Mesenteric fat pad (tissue), 1 donor: ENCODE measurements at places on chromosomes 7 and 10. TPM values are rescaled to one million over a fixed set of nuclear protein-coding genes. Genes with fewer than 3 reads are reported as not detected.

The GARIN1A gene
- total RNA-seq: 10.2 TPM

The FBXW4 gene
- 55.5 TPM for total RNA-seq

The SPDYE6 gene
- total RNA-seq: not detected

The CDC14C gene
- total RNA-seq: not detected

The IGFBP1 gene
- total RNA-seq: not detected

DNA sequence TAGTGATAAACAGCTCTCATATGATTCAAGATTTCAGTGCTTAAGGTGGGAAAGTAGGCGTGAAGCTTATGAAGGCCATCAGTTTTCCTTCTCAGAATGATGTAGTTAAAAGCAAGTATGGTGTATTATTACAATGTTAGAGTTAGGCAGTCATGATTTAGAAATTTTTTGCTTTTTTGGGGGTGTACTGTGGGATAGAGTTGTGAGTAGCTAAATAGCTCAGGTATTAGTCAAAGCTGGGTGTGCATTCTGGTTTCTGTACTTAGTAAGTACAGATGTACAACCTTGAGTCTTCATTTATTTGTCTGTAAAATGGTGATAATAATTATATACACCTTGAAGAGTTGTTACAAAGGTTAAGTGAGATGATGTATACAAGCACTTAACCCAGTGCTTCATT is 52.2 kb downstream of the R3HCC1L start:
- no peak for DNase-seq

DNA sequence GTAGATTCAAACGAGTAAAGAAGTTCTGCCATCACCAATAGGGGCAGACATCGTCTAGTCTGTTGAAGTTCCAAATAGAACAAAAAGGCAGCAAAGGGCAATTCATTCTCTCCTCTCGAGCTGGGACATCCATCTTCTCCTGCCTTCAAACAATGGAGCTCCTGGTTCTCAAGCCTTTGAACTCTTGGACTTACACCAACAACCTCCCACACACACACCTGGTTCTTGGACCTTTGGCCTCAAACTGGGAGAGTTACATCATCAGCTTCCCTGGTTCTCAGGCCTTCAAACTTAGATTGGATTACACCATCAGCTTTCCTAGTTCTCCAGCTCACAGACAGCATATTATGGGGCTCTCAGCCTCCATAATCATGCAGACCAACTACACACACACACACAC is 9.8 kb upstream of the GIMAP5 start:
- DNase-seq: no peak

- no peak for DNase-seq
Observed at GRCh38 chr7:47190462-47190861, 391.4 kb downstream of the TNS3 start.

DNA sequence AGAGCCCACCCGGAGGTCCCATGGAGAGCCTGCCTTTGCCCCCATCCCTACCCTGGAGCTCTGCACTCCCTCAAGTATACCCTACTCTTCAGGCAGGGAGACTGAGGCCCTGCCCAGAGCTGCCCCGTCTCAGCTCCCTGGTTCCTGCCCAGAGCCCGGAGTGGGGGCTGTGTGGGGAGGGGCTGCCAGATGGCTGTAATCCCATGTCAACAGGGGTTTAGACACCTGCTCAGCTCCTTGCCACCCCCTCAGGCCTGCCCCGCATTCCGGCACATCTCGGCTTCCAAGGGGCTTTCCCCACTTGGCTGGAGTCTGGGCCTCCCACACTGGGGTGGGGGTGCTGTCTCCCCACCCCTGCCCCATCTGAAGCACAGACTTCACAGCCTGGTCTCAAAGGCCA is 20.9 kb upstream of the LFNG start:
- DNase-seq: no peak

- no peak for DNase-seq
Observed at GRCh38 chr10:16913266-16913665, 96.0 kb upstream of the RSU1 start.

- DNase-seq: no peak
Observed at GRCh38 chr10:51076299-51076841, 2.1 kb downstream of the PRKG1 start.

GRCh38 chr7:133635541-133635940 is 382.7 kb downstream of the EXOC4 start:
- no peak for DNase-seq

DNA sequence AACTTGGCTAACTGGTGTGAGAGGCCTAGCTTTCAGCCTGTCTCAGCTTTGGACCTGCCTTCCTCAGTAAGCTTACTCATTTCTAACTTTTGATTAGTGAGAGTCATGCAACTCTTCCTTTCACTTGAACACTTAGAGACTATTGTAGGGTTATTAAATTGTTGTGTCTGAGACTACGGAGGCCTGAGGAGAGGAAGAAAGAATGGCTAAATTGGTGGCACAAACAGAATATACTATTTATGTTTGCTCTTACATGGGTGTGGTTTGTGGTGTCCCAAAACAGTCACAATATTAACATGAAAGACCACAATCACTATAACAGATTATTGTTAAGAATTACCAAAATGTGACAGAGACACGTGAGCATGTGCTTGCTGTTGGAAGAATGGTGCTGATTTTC is 82.1 kb downstream of the TRIM24 start:
- no peak for DNase-seq

DNA sequence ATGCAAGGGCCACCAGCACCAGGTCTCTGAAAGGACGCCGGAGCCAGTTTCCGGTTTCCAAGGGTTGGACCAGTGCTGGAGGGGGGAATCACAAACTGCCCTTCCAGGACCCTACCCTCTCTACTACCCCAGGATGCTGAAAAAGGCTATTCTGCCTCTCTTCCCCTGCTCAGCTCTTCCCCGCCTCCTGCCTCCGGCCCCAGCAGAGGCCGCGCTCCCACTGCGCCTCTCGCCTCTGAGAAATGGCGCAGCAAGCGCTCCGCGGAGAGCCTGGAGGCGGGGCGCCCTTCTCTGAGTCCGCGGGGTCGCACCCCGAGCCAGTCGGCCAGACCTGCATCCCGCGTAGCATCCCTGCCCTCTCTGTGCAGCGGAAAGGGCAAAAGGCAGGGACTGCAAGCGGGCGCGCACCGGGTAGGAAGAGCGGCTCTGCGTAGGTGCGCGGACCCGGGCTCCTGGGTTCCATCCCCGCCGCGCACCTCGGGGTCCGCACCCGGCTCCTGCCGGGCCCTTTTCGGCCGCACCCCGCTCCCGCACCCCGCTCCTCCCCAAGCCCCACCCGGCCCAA is 476 bp upstream of the RET start:
- DNase-seq: no peak

DNA sequence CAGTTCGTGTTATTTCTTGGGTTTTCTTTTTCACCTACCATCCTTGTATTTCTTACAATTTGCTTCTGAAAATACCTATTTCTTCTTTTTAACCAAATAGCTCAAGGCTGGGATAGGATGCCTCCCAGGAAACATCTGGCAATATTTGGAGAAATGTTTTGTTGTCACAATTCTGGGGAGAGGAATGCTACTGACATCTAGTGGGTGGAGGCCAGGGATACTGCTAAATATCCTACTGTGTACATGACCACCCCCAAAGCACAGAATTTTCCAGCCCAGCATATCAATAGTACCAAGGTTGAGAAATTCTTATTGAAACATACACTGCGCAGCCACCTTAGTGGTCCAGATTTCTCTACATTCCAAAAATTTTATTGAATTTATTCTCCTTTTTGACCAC is 55.5 kb downstream of the CNTNAP2 start:
- DNase-seq: no peak

DNA sequence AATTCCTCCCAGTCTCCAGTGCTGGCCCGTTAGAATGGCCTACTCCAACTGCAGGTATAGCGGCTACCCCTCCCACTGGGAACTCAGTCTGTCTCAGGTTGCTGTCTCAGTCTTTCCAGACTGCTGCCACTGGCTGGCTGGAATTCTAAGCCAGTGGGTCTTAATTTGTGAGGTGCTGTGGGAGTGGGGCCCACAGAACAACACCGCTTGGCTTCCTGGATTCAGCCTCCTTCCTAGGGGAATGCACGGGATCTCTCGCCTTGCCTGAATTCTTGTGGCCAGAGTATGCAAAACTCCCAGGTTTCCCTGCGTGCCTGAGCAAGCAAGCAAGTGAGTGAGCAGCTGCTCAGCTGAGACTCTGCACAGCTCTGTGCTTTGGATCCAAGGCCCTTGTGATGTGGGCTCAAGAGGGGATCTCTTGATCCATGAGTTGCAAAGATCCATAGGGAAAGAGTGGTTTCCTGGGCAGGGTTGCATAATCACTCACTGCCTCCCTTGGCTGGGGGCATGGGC is 41.5 kb upstream of the GPR141 start:
- DNase-seq: no peak

DNA sequence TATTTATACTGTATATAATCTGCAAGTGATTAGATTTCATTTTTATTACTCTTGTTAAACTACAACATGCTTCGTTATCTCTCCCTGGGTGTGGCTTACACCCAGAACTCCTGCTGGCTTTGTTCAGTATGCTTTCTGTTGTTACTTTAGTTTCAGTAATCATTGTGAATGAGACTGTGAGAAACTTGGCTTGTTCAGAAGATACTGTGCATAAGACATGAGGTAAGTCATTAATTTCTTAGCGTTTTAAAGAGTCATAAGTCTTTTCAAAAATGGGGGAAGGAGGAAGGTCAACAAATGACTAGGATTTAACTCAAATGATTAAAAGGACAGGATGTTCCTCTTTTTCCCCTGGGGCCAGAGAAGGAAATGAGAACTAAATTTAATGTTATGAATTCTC is 11.6 kb upstream of the ADD3 start:
- no peak for DNase-seq

DNA sequence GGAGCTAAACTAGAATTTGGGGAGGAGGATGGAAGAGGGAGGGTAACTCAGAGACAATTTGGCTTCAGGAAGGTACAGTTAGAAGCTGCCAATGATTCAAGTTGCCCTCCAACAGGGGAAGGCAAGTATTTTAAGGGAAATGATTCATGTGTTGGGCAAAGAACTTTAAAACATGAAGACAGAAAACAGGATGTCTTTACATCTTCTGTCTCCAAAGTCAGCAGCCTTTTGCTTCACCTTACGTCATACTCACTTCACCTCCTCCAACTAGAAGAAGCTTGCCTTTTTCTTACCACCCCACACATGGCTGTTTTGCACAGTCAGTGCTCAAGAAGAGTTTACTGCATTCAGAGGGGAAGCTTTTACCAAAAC is 36.1 kb downstream of the PPP1R3C start:
- no peak for DNase-seq

GRCh38 chr7:121936951-121937623 is 64.1 kb downstream of the PTPRZ1 start:
- no peak for DNase-seq

DNA sequence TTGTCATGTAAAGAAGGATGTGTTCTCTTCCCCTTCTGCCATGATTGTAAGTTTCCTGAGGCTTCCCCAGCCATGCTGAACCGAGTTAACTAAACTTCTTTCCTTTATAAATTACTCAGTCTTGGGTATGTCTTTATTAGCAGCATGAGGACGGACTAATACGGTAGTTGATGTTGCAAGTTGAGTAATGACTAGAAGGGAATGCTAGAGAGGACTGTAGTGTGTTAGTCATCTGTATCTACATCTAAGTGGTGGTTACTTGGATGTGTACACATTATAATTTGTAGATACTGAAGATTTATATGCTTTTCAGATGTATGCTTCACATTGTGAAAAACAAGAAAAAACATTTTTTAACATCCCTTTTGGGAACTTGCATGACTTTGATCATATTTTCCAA is 244.6 kb downstream of the POLR1F start:
- DNase-seq: no peak

DNA sequence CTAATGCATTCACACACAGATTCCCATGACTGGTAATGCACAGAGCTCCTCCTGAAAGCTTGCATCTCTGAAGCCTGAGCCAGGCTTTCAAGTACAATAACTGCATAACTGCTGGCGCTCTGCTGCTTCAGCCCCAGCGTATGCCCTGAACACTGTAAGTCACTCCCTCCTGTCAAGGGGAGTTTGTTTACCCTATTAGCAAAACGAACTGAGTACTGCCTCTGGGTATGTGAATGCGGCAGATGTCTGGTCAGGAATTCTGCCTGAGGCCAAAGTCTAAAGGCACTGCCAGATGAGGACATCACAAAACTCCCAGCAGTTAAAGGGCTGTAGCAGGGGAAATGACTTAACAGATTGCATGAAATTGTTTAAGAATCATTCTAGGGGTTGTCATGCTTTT is 97.7 kb downstream of the NRCAM start:
- DNase-seq: no peak

DNA sequence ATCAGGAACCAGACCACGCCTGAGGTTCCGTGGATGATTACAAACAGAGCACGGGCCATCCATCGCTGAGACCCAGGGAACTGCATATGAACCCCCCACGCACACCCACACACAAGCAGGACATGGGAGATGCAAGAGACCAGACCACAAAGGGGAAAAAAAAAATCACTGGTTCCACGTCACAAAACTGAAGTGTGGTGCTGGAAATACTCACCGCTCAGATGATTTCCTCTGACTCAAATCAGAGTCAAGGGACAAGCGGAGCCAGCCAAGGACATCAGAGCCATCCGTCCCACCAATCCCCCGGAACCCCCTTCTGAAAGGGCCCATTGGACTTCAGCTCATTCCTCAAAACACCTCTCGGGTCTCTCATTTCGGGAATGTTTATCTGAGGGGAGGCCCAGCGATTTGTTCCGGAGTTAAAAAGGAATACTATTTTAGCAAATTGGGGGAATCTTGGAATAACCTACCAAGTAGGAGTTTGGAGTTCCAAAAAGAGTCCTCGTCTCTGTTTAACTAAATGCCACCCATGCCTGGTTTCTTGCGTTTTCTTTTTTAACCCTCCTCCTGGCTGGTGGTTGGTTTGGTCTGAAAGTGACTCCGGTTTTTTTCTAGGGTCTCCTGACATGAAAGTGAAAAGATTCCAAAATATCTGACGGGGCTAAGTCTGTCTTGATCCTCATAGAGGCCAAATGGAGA is 15.0 kb downstream of the SNX8 start:
- no peak for DNase-seq

DNA sequence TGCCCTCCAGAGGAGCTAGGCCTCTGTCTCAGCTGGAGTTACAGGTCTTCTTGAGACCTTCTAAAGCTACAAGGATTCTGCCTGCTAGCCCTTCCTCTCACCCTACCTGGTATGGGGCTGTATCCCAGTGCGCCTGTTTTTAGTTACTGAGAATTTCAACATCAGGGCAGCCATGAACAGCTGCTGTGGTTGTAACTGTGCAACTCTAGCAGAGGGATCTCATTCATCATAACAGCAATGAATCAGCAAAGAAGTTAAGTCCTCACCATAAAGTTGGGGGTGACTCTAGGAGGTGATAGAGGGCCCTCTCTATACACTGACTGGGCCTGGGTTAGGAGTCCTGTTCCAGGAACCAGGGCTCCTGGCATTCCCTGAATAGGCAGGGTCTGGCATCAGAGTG is 14.0 kb upstream of the CDH23 start:
- no peak for DNase-seq

- DNase-seq: no peak
Observed at GRCh38 chr7:12013983-12014382, 182.0 kb upstream of the THSD7A start.

DNA sequence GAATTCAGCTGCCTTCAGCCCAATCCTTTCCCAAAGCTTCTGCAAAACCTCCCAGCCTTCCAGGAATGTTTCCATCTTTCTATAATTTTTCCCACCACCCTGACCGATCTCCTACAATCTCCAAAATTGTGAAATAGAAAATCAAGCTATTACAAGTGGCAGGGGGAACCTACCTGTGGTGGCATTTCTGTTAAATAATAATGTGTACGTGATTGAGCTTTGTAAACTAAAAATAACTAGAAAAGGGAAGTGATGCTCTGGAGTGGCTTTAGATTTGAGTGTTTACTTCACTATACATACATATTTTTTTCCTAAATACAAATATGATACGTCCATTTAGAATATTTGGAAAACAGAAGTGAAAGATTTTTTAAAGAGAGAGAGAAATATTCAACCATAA is 593.6 kb downstream of the GRM8 start:
- no peak for DNase-seq

GRCh38 chr10:102619281-102619981 is 24.8 kb upstream of the TRIM8 start:
- DNase-seq: no peak
